ENCODE measurements at places on chromosomes 5 and 9.

GRCh38 chr9:78462611-78463010 lies 165.7 kb downstream of the PSAT1 start:
- no peak for DNase-seq

DNA sequence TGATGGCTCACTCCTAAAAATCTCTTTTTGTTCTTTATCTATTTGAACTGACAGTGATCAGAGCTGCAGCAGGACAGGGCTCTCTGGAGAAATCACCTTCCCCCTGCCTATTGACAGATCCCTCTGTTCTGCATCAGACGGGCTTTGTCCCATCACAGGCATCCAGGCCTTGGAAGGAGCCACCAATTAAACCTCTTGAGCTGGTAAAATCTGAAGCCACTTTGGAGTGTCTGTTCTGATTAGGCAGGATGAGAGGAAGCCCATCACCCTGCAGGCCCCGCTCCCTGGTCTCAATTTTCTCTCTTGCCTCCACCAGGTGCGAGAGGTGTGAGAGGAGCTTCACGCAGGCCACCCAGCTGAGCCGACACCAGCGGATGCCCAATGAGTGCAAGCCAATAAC lies 97.7 kb downstream of the PRDM6 start:
- DNase-seq = no peak

DNA sequence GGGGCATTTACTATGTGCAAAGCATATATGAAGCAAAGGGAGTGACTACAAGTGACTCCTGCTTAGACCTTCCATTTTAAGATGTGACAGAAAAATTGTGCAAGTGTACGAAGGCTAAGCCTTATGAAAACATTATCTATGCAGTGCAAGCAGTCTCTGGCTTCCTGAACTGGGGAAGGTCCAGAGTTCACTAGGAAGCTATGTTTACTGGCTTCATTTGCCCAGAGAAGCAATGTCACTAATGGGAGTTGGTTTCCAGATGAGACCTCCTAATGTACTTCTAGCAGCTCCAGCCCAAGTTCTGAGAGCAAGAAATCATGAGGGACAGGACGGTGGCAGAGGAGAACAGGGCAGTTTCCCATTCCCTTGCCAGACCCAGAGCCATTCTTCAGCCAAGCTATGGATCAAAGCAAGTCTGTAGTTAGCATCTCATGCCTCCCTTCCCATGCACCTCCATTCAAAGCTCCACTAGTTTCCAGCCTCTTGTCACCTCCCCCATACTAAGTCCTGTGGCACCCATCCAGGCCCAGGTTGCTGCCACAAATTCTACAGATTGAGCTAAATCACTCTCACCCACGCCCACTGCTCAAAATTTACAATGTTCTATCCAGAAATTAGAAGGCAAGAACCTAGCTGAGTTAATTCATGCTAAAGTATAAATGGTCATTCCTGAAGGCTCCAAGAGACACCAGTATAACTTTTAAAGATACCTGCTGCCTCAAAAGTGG lies 21.8 kb downstream of the MCTP1 start:
- no peak for DNase-seq

- DNase-seq = no peak
These were observed at the start of the genes SHLD3 and TRAPPC13 for GRCh38 chr5:65624571-65625555. Gene SHLD3, plus strand, starts transcription at chr5:65625027. Its CDS starts 4,561 bp downstream, at chr5:65629588. Gene TRAPPC13, plus strand, starts transcription at chr5:65625027. Its CDS starts 34 bp downstream, at chr5:65625061.

GRCh38 chr5:110386782-110387181 lies 339.7 kb downstream of the TMEM232 start:
- no peak for DNase-seq

DNA sequence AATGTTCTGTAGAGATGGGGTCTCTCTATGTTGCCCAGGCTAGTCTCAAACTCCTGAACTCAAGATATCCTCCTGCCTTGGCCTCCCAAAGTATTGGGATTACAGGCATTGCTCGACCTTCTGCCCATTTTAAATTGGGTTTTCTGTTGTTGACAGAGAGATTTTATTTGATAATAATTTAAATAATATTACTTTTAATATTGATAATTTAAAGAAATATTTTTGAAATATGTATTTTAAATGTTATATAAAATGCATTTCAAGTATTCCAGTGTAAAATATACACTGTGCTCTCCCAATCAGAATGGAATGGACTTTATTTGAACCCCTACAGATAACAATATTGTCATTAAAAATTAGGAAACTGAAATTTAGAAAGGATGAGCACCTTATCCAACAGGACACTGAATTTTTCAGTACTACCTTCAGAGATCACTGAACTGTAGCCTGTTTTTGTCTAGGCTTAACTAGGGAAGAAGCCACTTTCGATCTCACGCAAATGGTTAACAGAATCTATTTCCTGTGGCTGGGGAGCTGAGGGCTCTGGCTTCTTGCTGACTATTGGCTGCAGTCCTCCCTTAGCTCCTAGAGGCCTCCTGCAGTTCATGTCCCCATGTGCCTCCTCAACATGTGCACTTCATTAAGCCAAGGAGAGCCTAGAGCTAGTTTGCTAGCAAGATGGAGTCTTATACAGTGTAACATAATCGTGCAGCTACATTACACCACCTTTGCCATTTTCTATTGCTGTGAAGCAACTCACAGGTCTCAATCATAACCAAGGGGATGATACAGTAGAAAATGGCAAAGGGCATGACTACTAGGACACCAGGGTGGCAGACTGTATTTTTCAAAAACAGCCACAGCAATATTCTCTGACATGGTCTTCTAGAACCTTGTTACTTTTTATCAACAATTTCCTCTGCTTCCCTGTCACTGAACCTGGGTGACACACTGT lies 150.0 kb downstream of the CDC42SE2 start:
- no peak for DNase-seq

GRCh38 chr5:141475625-141476131 lies at the start of gene PCDHGC3:
Gene PCDHGC3, plus strand, starts transcription at chr5:141475966. Its CDS starts 151 bp downstream, at chr5:141476117.
- DNase-seq = no peak

GRCh38 chr5:56306433-56307150 lies 73.5 kb upstream of the ANKRD55 start:
- no peak for DNase-seq

DNA sequence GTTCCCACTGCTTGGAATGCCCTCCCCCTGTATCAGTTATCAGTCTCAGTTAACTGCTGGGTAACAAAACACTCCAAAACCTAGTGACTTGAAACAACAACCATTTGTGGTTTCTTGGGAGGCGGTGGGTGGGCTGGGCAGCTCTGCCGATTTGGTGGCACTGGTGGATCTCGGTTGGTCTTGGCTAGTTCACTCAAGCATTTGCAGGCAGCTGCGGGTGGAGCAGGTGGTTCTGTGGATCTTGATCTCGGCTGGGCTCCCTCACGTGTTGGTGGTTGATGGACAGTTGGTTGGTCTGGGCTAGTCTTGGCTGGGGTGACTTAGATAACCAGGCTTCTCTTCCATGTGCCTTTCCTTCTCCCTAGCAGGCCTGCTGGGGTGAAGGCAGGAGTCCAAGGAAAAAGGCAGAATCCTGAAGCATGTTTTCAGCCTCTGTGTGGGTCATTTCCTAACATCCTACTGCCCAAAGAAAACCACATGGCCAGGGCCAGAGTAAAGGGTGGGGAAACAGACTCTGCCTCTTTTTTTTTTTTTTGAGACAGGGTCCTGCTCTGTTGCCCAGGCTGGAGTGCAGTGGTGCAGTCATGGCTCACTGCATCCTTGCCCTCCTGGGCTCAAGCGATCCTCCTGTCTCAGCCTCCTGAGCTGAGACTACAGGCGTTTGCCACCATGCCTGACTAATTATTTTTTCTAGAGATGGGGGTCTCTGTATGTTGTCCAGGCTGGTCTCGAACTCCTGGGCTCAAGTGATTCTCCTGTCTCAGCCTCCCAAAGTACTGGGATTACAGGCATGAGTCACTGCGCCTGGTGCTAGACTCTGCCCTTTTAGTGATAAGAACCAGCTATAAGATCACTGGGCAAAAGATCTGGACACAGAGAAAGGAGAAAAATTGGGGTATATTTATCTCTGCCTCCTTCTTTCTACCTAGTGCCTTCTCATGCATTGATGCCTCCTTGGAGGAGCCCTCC lies 183.7 kb downstream of the RGS3 start:
- DNase-seq = no peak
